ENCODE measurements at places on chromosomes 1 and 21. TPM values are rescaled to one million over a fixed set of nuclear protein-coding genes. Genes with fewer than 3 reads are reported as not detected.

The CLIC6 gene
- total RNA-seq: 5.4 TPM

DNA sequence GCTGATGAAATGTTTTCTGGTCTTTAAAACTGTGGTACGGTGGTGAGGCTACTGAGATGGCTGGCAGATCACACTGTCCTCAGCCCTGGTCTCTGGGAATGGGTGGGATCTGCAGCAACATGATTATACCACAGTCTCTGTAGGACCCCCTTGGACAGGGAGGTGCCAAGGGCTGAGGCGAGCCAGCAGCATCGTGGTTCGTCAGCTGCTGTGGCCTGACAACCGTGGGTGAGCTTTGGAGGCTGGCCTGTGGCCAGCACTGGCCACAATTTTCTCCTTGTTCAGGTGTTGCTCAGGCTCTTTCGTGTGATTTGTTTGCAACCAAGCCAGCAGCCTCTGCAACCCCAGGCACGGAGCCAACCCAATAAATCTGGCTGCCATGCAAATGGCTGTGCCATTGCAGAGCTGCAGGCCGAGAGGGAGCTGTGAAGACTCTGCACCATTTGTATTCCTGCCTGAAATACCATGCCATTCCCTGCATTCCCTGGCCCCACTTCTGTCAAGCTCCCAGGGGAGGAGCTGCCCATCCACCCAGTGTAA lies 70.9 kb downstream of the PCP4 start:
- DNase-seq: no peak

DNA sequence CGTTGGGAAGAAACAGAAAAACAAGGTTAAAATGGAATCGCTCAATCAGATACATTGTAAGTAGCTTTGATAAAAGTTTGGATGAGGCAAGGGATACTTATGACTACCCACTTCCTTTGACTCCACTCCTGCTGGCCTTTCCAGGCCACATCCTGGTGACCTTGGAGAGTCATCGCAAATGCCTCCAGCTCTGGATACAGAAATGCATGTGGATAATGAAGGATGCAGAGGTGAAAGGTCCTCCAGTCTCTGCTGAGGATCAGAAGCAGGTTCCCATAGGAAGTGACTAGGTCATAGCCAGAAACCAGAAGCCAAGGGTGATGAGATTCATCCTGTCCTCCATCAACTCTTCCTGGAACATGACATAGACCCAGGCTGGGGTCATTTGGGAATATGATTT lies 6.2 kb upstream of the CAMK1G start:
- no peak for DNase-seq

- DNase-seq: no peak
Observed at GRCh38 chr1:40646315-40646714, 19.2 kb downstream of the RIMS3 start.

The UMODL1 gene
- not detected for total RNA-seq

- DNase-seq: no peak
Observed at GRCh38 chr1:206637605-206638004, 2.3 kb downstream of the DYRK3 start.

The C8B gene
- not detected for total RNA-seq

The B3GALT2 gene
- 0.10 TPM for total RNA-seq

The CADM3 gene
- total RNA-seq: 4.0 TPM

The ARHGEF2 gene
- 244 TPM for total RNA-seq

DNA sequence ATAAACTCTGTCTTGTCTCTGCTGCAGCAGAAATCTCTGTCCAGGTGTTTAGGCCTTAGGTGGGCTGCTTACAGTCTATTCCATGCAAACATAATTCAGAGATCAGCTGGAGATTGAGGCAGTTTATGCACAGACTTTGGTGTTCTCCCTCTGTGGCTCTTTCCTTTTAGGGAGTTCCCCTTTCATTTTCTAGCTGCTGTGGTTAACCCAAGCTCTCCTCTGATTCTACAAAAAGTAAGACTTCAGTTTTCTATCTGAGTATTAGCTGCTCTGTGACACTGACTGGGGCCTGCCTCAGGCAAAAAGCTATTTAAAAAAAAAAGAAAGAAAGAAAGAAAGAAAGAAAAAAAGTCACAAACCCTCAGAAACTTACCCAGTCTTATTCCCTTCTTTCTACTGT lies 211.1 kb downstream of the CAMTA1 start:
- DNase-seq: no peak

DNA sequence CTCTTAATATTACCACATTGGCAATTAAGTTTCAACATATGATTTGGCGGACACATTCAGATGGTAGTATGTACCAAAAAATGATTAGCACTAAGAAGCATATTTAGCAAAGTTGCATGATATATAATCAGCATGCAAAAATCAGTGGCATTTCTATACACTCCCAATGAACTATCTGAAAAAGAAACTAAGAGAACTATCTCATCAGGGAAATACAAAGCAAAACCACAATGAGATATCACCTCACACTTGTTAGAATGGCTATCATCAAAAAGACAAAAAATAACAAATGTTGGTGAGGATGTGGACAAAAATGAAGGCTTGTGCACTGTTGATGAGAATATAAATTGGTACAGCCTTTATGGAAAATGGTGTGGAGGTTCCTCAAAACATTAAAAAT lies 31.4 kb upstream of the DENND1B start:
- DNase-seq: no peak

The ATG4C gene
- total RNA-seq: 7.3 TPM

DNA sequence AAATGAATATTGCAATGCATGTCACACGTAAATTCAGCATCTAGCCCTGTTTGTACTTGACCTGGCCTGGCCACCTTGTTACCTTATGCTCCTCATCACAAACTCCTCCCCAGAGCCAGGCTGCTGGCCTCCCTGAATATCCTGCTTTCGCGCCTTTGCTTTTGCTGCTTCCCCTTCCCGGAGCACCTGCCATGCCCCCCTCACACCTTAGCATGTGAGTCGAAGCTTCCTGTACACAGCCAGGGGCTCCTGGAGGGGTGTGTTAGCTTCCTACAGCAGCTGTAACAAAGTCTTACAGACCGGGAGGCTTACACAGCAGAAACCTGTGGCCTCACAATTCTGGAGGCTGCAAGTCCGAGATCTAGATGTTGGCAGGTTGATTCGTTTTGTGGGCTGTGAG lies 60.1 kb downstream of the TLR5 start:
- no peak for DNase-seq

GRCh38 chr1:19053486-19053885 lies 97.0 kb upstream of the IFFO2 start:
- no peak for DNase-seq

GRCh38 chr1:169360415-169360814 lies 7.2 kb downstream of the NME7 start:
- no peak for DNase-seq

DNA sequence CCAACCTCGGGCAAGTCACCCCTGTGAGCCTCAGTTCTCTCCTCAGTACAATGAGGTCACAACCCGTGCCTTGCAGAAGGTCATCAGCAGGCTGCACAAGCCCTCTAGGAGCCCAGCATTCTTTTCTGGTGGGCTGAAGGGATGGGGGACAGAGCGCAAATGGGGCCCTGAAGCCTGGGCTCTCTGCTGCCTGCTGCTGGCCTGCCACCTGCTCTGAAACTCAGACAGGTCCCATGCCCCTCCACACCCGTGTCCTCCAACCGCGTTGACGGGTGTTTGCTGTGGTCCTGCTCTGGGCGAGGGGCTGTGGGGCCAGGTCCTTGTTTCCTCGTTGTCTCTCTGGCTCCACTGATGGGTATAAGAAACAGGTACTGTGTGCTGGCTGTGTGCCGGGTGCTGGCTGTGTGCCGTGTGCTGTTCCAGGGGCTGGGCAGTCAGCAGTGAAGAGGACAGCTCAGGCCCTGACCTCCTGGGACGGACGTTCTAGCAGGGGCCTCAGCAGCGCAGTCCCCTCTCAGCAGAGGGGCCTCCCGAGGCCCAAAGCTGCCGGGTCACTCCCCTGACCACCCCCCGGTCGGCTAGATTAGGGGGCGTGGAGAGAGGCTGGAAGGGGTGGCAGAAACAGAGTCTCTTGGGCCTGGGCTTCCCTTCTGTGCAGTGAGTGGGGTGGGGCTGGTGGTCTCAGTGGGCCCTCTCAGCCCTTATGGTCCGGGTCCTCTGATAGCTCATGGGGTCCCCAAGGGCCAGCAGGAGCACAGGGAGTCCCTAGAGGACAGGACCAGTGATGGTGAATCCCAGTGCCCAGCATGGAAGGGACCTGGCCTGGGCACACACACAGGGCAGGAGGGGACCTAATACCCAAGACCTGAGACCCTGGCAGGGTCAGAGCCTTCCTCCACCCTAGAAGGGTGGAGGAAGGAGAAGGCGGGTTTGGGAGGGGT lies 42.1 kb downstream of the DMRTB1 start:
- DNase-seq: no peak

Measured in endothelial cell (in vitro differentiated cells).